Cerebellar nuclear complex (tissue), 1 donor: ENCODE measurements at places on chromosomes 2 and 18.

- no peak for DNase-seq
Measured at GRCh38 chr18:71105078-71105819, 816.4 kb downstream of the SOCS6 start.

GRCh38 chr2:223090540-223091235, 38.7 kb downstream of the KCNE4 start:
- DNase-seq: no peak

DNA sequence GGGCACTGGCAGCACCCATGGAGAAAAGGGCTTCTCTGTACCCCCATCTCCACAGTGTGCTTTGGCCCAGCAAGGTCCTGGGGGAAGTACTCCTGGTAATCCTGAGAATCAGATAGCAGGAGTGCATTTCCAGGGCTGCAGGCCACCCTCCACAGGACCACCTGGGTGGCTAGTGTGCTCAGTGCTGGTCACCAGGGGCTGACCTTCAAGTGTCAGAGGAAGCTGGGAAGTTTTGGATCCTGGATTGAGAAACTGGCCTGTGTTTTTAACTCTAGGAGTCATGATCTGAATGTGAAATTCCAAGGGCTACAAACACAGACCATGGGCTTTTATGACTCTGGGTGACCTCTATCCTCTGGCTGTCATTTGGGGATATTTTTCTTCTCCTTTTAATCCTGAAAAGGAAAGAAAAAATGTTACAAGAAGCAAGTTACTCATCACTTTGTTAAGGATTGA, 9.3 kb downstream of the RHOB start:
- DNase-seq: no peak

- DNase-seq: no peak
Measured at GRCh38 chr2:73979686-73980085, 5.0 kb upstream of the TET3 start.

- DNase-seq: no peak
Measured at GRCh38 chr2:27736031-27736889, 35.3 kb upstream of the MRPL33 start.

- no peak for DNase-seq
Measured at GRCh38 chr18:75211953-75212750, 1.6 kb downstream of the TSHZ1 start.

DNA sequence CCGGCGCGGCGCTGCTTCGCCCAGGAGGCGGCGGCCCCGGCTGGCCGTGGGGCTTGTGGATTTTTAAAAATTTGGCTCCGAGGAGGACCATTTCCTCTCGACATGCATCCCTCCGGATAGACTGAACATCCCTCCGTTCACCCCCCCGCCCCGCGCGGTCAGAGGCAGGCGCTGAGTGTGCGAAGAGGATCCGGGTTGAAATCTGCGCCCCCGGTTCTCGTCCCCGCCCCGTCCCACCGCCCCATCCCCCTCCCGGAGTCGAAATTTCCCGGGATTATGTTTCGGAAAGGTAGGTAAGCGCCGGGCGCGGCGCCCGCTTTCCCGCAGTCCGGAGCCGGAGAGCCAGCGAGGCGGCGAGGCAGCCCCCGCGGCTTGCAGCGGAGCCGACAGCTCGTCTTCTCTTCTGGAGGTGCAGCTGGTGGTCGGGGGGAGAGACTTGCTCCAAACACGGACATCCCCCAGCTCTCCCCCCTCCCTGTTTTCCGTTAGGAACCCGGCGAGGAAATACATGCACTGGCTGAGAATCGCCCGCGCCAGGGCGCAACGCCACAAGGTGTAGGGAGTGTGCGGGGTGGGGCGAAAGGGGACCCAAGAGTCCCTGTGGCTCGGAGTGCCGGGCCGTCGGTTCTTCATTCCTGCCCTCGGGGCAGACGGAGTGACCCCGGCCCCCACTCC, at the start of gene PRKCE:
Gene PRKCE (plus strand): TSS at position 261 of the 675 bp plus-strand sequence.
- DNase-seq: no peak

- no peak for DNase-seq
Measured at GRCh38 chr2:225090746-225091145, 48.5 kb upstream of the DOCK10 start.
